Bronchus fibroblast of lung (primary cell): ENCODE measurements at places on chromosomes 12 and 14. TPM values are rescaled to one million over a fixed set of nuclear protein-coding genes. Genes with fewer than 3 reads are reported as not detected.

PLEKHG7 gene
- total RNA-seq = not detected in 2 replicates

NTF3 gene
- total RNA-seq = 1.0 and 2.2 TPM in 2 replicates

EP400 gene
- total RNA-seq = 6.6 and 8.6 TPM in 2 replicates

FLRT2 gene
- 2.2 and 6.1 TPM in 2 replicates for total RNA-seq

RERG gene
- total RNA-seq = 0.15 and 0.17 TPM in 2 replicates

ASB2 gene
- 0.15 TPM in 1 of 2 replicates, not detected in the other for total RNA-seq

KERA gene
- total RNA-seq = not detected in 2 replicates

MGP gene
- 0.17 and 0.30 TPM in 2 replicates for total RNA-seq

ZC3H14 gene
- 40.6 and 47.1 TPM in 2 replicates for total RNA-seq

TMTC1 gene
- 23.2 and 26.6 TPM in 2 replicates for total RNA-seq

SOX5 gene
- 2.4 and 3.0 TPM in 2 replicates for total RNA-seq
